ENCODE measurements at places on chromosomes 2 and 18. TPM values are rescaled to one million over a fixed set of nuclear protein-coding genes. Genes with fewer than 3 reads are reported as not detected.

MROH2A gene
- total RNA-seq = not detected

PRKRA gene
- total RNA-seq = 120 TPM

PXDN gene
- 0.84 TPM for total RNA-seq

TUBB8B gene
- not detected for total RNA-seq

GRCh38 chr2:42842466-42842865 is 50.1 kb upstream of the HAAO start:
- DNase-seq = no peak

- no peak for DNase-seq
Measured at GRCh38 chr18:9787036-9787435, 78.9 kb downstream of the RAB31 start.

All from CD4-positive, alpha-beta T cell (primary cell).